Kidney tubule cell (primary cell): ENCODE measurements at places on chromosomes 1 and 21.

DNA sequence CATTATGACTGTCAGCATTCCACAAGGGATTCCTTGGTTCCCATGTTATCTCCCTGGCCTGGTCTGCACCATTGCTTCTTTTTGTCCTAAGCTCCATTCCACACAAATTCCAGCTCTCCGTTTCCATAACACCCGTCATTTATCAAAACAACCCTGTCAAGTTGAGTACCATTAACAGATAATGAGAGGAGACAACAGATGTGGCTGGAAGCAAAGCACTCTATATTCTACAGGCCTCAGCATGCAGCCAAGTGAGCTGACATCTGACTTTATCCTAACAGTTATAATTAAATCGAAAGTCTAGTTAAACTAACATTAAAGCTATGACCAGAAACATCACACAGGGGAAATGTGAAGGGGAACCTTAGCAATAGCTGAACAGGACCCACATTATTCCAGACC, 110.4 kb downstream of the RERE start:
- peak; percentile 25 for DNase-seq

DNA sequence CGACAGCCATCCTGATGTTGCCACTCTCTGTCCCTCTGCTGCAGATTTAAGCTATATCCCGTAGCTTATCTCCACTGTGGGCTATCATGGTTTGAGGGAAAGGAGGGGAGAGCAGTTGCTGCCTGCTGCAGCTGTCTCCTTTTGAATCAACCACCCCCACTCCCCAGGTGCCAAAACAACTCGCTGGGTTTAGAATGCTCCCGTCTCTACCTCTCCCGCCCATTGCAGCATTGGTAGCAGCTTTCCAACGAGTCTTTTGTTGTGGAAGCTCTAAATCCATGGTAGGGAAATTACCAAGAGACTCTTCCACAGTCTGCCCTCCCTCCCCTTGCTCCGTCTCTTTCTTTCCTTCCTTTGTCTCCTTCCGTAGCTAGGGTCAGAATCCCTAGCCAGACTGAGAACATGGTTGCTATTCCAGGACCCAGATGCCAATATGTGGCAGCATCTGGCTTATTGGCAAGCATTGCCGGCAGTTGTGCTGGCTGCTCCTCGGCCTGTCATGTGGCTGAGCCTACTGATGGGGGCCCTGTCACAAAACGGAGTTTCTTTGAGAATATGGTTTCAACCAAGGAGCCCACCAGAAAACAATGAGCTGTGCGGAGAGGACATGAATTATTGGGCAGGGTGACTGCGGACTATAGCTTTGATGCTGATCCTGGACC, 230.7 kb downstream of the RPS6KC1 start:
- no peak for DNase-seq

GRCh38 chr21:46001821-46002681, 20.5 kb downstream of the COL6A1 start:
- DNase-seq = no peak

- DNase-seq = peak; percentile 84
Observed at GRCh38 chr1:54965624-54966340, 14.6 kb upstream of the TMEM61 start.

GRCh38 chr1:232786845-232787455, 18.3 kb upstream of the MAP10 start:
- DNase-seq = no peak

GRCh38 chr1:67307251-67308060, at the start of gene IL12RB2:
IL12RB2 (plus strand) TSS chr1:67307873; CDS start chr1:67320369, 12,496 bp downstream.
- no peak for DNase-seq

DNA sequence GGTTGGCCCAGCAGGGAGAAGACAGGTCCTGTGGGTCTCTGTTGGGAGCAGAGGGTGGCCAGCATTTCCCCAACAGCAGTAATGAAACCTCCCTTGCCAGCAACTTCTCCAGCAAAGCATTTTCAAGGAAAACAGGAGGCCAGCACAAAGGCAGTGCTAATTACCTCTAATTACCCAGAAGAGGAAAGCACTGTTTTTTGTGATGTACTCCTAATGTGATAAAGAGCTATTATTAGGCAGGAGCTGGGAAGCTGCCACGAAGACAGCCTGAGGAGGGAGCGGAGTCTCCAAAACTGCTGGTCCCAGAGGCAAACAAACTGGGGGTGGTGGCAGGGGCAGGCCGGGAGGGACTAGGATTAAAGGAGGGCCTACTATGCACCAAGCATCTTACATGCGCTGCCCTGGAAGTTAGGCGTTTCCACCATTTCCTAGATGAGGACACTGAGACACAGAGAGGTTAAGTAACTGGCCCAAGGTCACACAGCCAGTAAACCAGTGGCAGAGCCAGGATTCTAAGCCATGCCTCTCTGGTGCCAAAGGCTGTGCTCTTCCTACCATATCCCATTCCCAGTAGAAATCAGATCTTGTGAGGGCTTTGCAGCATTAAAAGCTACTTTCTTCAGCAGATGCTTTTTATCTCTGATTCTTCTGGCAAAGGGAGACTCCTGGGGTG, 24.5 kb downstream of the HTR6 start:
- DNase-seq = no peak

DNA sequence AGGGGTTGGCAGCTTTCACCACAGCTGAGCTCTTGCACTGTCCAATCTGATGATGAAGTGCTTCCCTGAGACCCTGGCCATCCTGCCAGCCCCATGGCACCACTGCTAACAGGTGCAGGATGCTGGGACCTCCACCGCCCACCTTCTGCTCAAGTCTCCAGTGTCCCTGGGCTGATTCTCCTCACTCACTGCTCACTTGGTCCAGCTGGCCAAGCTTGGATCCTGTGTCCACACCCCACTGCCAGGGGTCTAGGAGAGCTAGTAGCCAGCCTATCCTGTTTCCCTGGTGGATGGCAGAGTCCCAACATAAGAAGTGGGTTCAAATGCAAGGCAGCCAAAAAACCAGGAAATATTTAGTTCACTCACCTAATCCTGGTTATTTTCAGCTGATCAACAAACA, 217.2 kb upstream of the IRF2BP2 start:
- no peak for DNase-seq

- DNase-seq = no peak
Observed at GRCh38 chr1:227038401-227038800, 98.3 kb downstream of the COQ8A start.

DNA sequence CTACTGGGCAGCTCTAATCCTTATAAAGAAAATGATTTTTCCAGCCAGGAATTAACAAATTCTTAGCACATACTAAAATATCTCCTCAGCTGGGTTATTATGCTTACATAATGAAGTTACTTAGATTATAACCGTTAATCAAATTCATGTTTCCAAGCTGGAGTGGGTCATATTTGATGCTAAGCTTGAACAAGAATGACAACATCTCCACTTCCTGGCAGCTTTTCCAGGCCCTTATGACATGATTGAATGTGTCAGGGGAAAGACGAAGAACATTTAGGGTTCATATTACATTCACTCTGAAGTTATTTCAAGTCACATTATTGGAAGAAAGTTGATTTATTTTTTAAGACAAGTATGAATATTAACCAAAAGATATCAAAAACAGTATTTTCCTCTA, 333.7 kb downstream of the PCP4 start:
- DNase-seq = no peak

DNA sequence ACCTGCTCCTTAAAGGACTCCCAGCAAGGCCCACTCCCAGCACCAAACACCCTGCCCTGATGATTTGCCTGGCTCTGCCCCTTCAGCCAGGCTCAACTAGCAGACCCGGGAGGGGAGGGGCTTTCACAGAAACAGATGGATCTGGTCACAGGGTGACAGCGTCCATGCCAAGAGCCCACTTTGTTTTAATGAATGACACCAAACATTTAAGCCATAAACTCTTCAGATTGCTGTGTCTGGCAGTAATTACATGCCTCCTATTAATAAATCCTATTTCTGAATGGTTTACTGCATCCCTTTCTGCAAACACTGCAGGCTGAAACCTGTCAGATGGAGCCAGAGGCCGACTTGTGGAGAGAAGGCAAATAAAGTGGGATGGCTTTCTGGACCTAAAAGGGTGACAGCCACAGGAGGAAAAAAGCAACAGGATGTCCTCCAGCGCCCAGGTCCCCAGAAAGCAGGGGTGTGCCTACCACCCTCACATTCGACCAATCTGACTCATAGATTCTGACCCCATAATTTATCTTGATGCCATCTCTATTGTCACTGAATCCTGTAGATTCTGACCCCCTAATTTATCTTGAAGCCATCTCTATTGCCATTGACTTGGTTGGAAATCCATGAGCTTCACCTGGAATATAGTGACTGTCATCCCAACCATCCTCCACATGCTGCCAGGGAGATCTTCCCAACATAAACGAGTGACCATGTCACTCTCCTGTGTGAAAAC, 200.9 kb downstream of the PLPP3 start:
- DNase-seq = no peak

DNA sequence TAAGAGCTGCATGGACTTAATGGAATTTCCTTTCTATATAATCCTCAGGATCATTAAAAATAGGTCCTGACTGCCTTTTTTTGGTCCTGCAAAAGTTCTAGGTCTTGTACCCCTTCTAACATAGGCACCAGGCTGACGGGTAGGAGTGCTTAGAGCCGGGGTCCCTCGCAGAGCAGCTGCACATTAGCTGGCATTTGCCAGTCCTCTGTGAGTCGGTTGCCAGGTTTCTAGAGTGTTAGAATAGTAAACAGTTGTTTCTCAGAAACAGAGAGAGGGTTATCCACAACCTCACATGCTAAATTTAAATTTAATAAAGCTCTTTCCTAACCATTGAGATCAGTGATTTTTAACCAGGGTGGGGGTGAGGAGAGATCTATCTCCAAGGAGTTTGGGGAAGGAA, 35.4 kb upstream of the HEATR1 start:
- DNase-seq = no peak

- no peak for DNase-seq
Observed at GRCh38 chr1:244100704-244101453, 49.8 kb downstream of the ZBTB18 start.

DNA sequence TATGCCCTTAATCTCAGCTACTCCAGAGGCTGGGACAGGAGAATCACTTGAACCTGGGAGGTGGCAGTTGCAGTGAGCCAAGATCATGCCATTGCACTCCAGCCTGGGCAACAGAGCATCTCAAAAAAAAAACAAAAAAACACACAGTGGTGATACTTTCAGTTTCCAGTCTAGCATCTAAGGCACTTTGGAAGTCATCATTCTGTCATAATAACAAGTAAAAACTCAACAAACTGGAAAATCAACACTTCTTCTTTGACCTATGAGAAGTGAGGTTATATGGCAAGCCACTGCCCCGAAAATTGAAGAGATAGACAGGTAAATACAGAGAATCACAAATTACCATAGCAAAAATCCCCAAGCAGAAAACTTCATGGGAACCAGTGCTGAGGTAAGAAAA, 51.9 kb downstream of the IL12RB2 start:
- no peak for DNase-seq

GRCh38 chr1:234545517-234546386, 64.2 kb downstream of the IRF2BP2 start:
- peak; percentile 64 for DNase-seq

GRCh38 chr1:174406421-174406820, 41.3 kb upstream of the GPR52 start:
- DNase-seq = no peak

DNA sequence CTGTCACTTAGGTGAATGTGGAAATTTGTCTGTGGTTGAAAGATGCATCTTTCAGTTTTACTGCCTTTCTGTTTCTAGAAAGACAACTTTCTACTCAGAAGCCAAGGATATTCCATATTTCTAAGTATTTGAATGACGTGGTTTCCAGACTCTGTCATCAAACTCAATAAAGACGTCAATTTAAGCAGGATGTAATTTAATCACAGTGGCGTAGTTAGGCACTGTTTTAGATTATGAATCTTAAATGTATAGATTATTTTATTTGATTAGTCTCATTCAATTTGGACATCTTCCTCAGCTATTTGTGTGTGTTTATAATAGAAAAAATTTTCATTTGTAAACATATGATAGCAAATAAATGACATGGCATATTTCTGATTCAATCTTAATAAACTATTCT, 298.9 kb downstream of the RYR2 start:
- no peak for DNase-seq

DNA sequence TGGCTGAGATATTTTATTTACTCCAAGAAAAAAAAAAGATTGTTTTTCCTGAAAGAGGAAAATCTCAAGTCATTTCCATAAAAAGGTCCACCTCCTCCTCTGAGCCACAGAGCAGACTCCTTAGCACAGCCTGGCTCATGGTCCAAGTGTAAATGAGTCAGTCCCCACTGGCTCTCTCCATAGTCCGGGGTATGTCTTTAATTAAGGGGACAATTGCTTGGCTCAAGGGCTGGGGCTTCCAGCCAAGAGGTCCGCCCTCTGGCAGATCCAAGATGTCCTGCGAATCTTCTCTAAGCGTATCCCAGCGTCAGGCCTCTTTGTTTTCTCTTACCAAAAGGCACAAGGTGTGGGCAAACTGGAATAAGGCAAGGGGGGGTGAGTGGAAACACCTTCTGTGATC, 33.3 kb downstream of the FOXD2 start:
- no peak for DNase-seq

DNA sequence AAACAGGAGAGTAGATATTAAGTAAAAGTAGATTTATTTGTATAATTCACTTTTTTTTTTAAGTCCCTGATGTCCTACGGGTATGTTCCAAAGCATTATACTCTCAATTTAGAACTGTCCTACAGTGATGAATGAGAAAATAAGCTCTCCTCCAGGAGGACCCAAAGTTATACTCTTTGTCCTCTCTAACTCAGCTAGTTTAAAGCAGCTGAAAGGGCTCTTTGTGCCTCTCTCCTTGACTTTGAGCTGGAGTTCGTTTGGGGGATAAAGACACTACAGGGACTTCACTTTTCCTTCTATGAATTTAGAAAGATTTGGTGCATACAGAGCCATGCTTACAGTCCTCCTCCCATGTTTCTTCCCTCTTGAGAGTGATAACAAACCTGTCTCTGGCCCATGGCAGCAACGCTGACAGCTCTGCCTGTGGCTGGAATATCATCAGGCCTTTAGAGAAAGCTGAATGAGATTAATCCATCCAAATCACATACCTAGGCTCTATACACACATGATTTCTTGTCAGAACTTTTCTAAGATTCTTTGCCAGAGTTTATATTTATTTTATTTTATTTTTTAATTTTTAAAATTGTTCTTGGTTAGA, 134.3 kb downstream of the PIK3R3 start:
- DNase-seq = no peak

GRCh38 chr1:202540014-202540413, 170.2 kb downstream of the SYT2 start:
- DNase-seq = no peak

DNA sequence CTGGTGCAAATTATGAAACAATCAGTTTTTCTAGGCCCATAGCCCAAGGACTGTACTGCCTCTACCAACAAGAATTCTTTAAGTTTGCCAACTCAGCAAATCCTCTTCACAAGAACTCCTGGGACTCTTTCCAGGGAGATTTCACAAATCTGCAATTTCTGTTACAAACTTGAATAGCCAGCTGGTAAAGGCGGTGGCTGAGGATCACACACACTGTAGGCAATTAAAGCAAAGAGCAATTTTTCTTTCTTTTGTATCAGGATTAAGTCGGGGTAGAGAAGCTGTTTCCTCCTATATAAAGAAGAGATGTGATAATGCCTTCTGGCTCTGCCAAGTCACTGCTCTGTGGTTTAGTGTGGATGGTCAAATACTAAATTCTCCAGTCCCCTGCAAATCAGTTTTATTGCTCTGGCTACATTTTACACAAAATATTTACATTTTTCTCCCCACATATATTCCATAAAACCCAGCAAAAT, 1.7 kb downstream of the ALDH9A1 start:
- peak; percentile 17 for DNase-seq
